ENCODE measurements at places on chromosomes 7 and 10.

GRCh38 chr7:155660758-155661093, 16.3 kb downstream of the RBM33 start:
- no peak for DNase-seq

DNA sequence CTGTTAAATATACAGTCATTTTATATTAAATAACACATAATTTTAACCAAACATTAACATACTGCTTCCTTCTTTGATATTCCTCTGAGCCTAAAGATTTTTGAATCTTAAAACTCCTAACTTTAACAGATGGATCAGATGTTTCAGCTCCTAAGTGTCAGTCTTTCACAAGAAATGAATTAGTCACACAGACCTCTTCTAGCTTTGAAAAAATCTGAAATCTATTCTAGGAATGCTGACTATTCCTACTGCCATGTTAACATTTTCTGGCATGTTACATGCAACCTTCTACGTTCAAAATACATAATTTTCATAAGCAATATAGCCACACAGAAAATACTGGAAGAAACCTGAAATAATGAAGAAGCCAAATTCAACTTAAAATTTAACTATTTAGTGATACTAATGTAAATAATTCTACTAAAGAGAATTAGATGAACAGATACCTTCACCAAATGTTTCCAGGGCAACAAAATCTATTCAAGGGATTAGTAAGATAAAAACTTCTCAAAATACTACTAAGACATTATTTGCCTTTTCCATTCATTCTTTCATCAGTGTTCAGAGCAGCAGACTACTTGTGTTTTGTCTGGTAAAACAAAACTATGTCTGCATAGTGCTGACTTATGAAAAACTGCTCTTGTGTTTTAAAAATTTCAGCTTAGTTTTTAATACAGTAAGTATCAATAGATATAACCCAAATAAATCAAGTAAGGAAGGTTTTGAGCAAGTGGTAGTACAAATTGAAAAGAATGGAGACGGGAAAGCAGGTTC, 9.2 kb downstream of the JMJD1C start:
- no peak for DNase-seq

- no peak for DNase-seq
Observed at GRCh38 chr10:109996225-109996624, 11.6 kb upstream of the ADD3 start.

GRCh38 chr10:106615081-106615480, 549.4 kb downstream of the SORCS1 start:
- DNase-seq = no peak

GRCh38 chr7:156378806-156379205, 261.8 kb upstream of the RNF32 start:
- no peak for DNase-seq

GRCh38 chr7:4086723-4087122, 595.4 kb upstream of the FOXK1 start:
- no peak for DNase-seq

DNA sequence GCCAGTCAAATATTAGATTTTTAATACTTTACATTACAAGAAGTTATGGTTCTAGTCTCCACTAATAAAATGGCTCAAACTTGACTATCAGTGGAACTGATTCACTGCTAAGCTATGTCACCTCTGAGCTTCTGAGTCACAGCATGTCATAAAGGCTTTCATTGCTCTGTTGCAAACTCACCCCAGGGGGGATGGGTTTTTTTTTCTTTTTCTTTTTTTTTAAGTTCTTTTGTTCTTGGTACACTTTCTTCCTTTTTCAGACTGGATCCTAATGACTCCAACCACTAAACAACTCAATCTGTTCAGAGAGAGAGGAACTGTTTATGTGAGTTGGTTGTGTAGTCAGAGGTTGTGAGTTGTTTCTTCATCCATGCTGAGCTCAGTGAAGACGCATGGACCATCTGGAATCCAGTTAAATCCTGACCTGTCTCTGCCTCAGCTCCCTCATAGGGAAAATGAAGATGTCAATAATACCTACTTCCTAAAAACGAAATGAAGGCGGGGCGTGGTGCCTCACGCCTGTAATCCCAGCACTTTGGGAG, 11.0 kb downstream of the MYOF start:
- DNase-seq = no peak

GRCh38 chr10:26890956-26891355, 30.2 kb upstream of the ABI1 start:
- no peak for DNase-seq

- no peak for DNase-seq
Observed at GRCh38 chr7:38316733-38317360, 43.4 kb upstream of the TARP start.

DNA sequence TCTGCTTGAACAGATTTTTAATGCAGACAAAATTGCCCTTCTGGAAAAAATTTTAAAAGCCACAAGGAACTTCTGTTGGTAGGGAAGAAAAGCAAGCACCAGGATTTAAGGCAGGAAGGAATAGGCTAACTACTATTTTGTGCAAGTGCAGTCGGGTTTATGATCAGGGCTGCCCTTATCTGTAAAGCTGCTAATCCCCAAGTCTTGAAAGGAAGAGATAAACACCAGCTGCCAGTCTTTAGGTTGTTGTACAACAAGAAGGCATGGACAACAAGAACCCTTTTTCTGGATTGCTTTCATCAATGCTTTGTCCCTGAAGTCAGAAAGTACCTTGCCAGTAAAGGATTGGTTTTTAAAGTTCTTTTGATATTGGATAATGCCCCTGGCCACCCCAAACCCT, 40.7 kb downstream of the RALA start:
- DNase-seq = no peak

- no peak for DNase-seq
Observed at GRCh38 chr10:72254813-72255568, 18.7 kb upstream of the DDIT4 start.

DNA sequence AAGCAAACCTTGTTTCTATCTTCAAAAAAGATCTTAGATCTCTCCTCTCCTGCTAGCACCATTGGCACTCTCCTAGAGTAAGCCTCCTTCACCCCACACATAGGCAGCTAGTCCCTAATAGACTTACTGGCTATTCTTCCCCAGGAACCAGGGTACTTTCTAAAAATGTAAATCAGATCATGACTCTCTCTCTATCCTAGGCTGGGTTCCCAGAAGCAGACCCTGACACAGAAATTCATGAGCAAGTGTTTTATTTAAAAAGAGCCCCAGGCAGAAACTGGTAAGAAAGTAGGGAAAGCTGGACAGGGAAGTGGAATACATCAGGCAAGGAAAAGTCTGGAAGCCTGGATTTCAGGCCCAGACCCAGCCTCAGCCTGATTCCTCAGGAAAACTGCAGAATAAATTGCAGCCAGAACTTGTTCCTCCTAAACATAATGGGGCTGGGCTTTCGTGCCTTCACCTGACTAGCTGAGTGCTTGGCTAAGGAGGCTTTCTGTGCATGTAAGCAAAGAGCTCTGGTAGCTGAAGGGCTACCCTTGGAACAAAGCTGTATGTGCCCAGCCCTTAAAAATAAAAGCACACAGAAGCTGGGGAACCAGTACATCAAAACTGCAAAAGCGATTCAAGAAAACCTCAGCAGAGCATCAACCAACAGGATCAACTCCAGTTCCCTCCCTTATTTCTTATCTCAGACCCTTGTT, 18.8 kb upstream of the SORBS1 start:
- DNase-seq = no peak

GRCh38 chr7:151064454-151064853, 5.1 kb downstream of the SLC4A2 start:
- DNase-seq = no peak

GRCh38 chr10:80159166-80159873, 26.8 kb downstream of the PLAC9 start:
- no peak for DNase-seq

DNA sequence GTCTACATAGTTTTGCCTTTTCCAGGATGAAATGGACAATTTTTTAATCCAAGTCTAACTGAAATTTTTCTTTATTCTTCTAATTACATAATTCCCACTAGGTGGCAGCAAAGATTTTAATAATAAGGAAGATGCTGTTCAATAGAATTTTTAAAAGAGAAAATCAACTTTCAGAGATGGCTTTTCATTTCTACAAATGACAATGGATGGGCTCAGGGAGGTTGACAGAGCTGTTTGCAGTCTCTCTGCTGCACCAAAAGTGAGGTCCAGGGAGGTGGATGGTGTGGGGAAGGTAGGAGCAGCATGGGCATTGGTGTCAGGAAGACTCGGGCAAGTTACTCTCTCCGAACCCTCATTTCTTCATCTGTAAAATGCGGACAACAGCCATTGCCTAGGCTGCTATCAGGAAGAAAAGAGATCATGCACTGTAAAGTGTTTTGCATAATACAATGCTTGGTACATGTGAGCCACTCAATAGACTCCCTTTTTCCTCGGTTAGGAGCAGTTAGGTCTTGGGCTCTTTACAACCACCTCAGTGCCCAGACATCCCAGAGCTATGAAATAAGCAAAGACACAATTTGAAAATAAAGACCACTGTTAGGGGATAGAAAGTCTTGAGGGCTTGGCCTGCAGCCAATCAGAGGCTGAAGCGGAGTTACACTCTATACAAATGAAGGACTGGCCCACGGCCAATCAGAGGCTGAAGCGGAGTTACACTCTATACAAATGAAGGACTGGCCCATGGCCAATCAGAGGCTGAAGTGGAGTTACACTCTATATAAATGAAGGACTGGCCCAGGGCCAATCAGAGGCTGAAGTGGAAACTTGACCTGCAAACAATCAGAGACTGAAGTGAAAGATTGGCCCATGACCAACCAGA, 107.1 kb downstream of the ABLIM1 start:
- no peak for DNase-seq

- no peak for DNase-seq
Observed at GRCh38 chr7:142176901-142177300, 65.4 kb downstream of the MGAM2 start.

DNA sequence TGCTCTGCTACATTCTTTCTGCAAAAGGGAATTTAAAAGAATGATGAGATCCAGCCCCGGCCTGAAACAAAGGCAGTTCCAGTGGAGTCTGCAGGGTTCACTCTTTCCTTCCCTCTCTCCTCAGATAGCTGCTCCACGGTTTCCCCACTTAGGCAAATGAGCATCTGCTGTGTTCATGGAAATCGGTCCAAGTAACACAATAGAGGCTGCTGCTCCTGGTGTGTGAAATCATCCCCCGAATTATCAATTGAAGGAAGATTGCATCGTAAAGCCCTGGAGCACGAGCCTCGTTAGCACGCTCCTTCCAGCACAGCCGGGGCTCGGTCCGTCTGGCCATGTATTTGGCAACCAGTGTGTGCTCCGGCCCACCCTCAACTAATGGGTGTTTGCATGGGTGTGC, 108.3 kb upstream of the DPP6 start:
- no peak for DNase-seq

DNA sequence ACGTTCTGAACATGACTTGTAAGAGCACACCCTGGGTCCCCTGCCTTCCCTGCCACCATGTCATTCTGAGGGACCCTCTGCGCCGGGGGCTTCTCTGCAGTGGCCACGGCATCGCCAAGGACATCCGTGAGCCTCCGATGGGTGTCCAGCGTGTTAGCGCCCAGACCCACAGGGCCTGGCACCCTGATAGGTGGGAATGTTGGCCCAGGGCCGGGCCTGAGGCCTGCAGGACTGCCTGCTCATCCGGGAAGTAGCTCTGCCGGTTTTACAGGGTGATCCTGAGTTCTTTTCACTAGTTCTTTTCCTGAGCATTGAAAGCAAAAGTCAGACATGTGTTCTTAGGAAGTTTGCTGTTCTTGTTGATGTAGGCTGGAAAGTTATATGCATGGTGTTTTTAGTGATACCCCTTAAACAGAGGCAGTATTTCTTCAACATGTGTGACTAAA, 54.5 kb downstream of the WDR37 start:
- no peak for DNase-seq

DNA sequence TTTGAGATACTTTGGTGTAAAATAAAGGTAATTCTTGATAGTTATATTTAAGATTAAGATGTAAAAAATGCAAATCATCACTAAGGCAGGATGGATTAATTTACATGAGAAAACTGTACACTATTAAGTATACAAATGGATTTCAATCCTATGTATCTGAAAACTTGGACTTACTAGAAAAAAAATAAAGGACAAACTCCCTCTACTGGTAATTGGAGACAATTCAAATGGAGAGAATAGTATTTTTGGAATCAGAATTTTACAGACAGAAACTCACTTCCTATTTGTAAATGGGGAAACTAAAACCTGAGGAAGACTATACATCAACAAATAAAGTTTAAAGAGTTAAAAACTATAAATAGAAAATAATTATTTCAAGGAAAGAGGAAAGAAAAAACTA, 62.6 kb downstream of the CUL2 start:
- DNase-seq = no peak

GRCh38 chr10:124033887-124034218, 59.5 kb downstream of the CHST15 start:
- no peak for DNase-seq

GRCh38 chr7:129785685-129786514, 166.9 kb downstream of the UBE2H start:
- no peak for DNase-seq

DNA sequence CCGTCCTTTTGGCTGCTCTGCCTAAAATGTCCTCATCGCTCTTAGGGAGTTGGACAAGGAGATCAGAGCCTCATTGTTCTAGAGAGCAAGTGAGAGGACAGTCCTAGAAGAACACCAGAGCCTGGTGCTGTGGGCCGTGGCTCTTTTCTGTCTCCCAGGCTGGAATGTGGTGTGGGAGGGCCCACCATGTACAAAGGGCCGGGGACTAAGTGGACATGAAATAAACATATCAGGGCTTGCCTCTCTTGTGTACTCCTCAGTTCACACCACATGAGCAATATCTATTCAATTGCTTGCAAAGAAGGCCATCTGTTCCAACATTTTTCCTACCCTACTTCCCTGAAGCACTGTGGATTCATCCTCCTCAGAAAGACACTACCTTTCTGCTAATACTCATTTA, 510.4 kb downstream of the SUGCT start:
- DNase-seq = no peak

GRCh38 chr10:102409604-102410428, 8.8 kb downstream of the PSD start:
- DNase-seq = no peak

- DNase-seq = no peak
Observed at GRCh38 chr10:119762805-119763798, 37.3 kb downstream of the INPP5F start.

GRCh38 chr10:103874730-103875129, 19.4 kb upstream of the SH3PXD2A start:
- DNase-seq = no peak

DNA sequence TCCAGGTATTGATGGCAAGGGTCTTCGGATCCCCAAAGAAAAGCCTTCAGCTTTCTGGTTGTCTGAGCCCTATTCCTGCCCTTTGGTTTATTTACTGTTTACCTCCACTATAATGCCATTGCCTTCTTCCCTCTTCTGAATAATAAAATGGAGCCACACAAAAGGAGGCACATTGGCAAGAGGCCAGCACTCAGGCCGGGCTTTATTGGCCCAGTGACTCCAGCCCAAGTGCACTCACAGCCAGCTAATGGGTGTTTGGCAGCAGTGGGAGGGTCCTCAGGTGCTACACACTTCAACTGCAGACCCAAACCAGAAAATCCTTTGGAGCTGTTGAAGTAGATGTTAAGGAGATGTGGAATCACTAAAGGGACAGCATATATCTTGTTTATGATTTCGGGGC, 336.0 kb downstream of the PLXNA4 start:
- DNase-seq = no peak

DNA sequence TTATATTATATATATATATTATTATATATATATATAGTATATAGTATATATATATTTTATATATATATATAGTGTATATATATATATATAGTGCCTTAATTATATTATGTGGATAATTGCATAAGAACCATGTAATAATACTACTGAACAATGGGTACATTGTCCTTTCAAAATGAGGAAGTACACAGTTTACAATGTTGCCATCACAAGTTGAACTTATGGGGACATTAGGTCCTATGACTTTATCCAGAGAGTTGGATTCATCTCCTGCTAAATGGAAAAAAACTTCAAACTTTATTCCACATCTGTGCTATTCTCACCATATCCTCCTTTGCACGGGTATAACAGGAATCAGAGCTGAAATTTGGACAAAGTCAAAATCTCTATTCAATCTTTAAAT, 105.0 kb upstream of the AGR3 start:
- DNase-seq = no peak
